ENCODE measurements at places on chromosomes 5 and 9. TPM values are rescaled to one million over a fixed set of nuclear protein-coding genes. Genes with fewer than 3 reads are reported as not detected.

QRFP gene
- not detected for total RNA-seq

GRCh38 chr5:36581070-36581469 is 25.3 kb upstream of the SLC1A3 start:
- H3K36me3 ChIP-seq, result no peaks in the 10 kb centered on the region
- H3K4me1 ChIP-seq, result no peaks in the 10 kb centered on the region
- H3K4me3 ChIP-seq, result no peak overlapping the region
- no peak overlapping the region for H3K27ac ChIP-seq
- peaks cover 24% of the 10 kb centered on the region for H3K27me3 ChIP-seq

ZFP2 gene
- 0.33 TPM for total RNA-seq

- no peak overlapping the region for H3K27ac ChIP-seq
- H3K4me3 ChIP-seq, result no peak overlapping the region
- H3K4me1 ChIP-seq, result peaks cover 9% of the 10 kb centered on the region
- H3K27me3 ChIP-seq, result no peaks in the 10 kb centered on the region
Observed at GRCh38 chr9:77714077-77714549, 66.0 kb upstream of the GNA14 start.

NDUFA8 gene
- 33.5 TPM for total RNA-seq

GRCh38 chr9:84481636-84482218 is 141.2 kb upstream of the SLC28A3 start:
- DNase-seq, result no peak
- no peak overlapping the region for H3K27ac ChIP-seq
- H3K36me3 ChIP-seq, result no peaks in the 10 kb centered on the region
- H3K27me3 ChIP-seq, result peaks cover 12% of the 10 kb centered on the region
- H3K4me3 ChIP-seq, result no peak overlapping the region

- H3K4me3 ChIP-seq, result no peak overlapping the region
- no peaks in the 10 kb centered on the region for H3K27me3 ChIP-seq
- no peak for DNase-seq
- H3K27ac ChIP-seq, result peak overlapping the region; percentile 52
- H3K4me1 ChIP-seq, result peaks cover 22% of the 10 kb centered on the region
Observed at GRCh38 chr5:65961633-65962032, 35.3 kb downstream of the ERBIN start.

NR5A1 gene
- total RNA-seq, result not detected

DNA sequence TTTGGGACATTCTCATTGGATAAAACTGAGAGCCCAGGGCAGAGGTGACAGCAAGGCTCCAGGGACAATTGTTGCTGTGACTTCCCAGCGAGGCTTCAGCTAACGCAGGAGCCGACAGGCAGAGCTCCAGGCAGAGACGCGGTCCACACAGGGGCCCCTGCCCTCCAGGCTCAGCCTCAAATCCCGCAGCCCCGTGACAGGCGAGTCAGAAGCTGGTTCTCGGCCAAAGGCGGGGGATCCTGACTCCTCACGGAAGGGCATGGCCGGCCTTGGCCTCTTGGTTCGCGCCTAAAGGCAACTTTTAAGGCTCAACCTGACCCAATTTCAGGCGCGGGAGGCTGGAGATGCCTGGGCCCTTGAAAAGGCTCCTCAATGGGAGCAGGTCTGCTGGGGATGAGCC is 21.3 kb downstream of the SLC12A7 start:
- H3K27me3 ChIP-seq, result no peaks in the 10 kb centered on the region
- no peaks in the 10 kb centered on the region for H3K4me1 ChIP-seq
- no peak overlapping the region for H3K4me3 ChIP-seq
- peaks cover 50% of the 10 kb centered on the region for H3K36me3 ChIP-seq

- H3K27ac ChIP-seq, result no peak overlapping the region
- no peaks in the 10 kb centered on the region for H3K36me3 ChIP-seq
- no peak overlapping the region for H3K4me3 ChIP-seq
- DNase-seq, result no peak
- H3K27me3 ChIP-seq, result no peaks in the 10 kb centered on the region
Observed at GRCh38 chr5:105630803-105631202, 2039.9 kb downstream of the EFNA5 start.

GRCh38 chr5:175340180-175340579 is 103.8 kb downstream of the DRD1 start:
- H3K36me3 ChIP-seq, result no peaks in the 10 kb centered on the region
- H3K27ac ChIP-seq, result no peak overlapping the region
- no peaks in the 10 kb centered on the region for H3K27me3 ChIP-seq
- no peak for DNase-seq
- H3K4me3 ChIP-seq, result no peak overlapping the region

DNA sequence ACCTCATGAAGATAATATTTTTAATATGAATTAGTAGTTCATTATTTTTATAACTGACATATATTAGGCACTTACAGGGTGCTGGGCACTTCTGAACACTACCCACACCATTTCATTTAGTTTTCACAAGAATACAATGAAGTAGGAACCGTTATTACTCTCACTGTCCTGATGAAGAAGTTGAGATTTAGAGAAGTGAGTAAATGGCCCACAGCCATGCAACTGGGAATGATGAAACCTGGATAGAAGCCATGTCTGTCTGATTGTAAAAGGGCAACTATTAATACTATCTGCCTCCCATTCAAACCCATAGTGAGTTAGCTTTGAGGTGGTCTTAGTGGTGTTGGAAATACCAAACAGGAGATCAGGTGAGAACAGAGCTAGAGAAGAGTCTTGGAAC is 29.6 kb upstream of the OTULINL start:
- H3K4me1 ChIP-seq, result no peaks in the 10 kb centered on the region
- H3K27me3 ChIP-seq, result peaks cover 36% of the 10 kb centered on the region
- H3K36me3 ChIP-seq, result no peaks in the 10 kb centered on the region
- no peak overlapping the region for H3K27ac ChIP-seq

GRCh38 chr9:37001459-37001858 is 32.6 kb downstream of the PAX5 start:
- no peak overlapping the region for H3K27ac ChIP-seq
- H3K4me3 ChIP-seq, result no peak overlapping the region
- peaks cover 31% of the 10 kb centered on the region for H3K27me3 ChIP-seq

DNA sequence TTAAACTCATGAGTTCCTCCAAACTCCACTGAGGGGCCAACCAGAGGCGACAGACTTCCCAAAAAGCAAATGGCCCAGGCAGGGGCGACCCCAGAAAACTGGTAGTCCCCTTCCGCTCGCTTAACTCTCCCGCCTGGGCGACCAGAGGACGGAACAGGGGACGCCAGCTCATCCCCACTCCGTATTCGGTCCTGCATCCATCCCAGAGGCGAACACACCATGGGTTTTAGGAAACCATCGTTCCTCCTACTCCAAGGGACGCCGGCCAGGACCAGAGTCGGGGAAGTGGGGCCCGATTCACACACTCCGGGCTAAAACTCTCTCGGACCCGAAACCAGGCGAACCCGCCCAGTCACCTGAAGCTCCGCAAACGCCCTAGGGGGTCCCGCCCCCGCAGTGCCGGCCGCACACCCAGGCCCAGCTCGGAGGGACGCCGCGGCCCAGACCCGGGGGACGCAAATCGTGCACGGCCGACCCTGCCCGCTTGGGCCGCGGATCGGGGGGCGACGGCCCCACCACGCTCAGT is 478 bp downstream of the TEX10 start:
- peaks cover 17% of the 10 kb centered on the region for H3K36me3 ChIP-seq
- peak overlapping the region; percentile 91 for H3K27ac ChIP-seq
- no peaks in the 10 kb centered on the region for H3K27me3 ChIP-seq
- peak overlapping the region; percentile 91 for H3K4me3 ChIP-seq
